SJSA1 (cell line): ENCODE measurements at places on chromosomes 5 and 9.
A peak's percentile ranks its signal among the peaks of the same experiment; 100 is the strongest.

- DNase-seq: no peak
These were observed 238.6 kb downstream of the ELAVL2 start for GRCh38 chr9:23587433-23587832.

- DNase-seq: no peak
These were observed 248.6 kb downstream of the RFX3 start for GRCh38 chr9:3277200-3277599.

GRCh38 chr5:116746668-116747067 is 172.0 kb upstream of the SEMA6A start:
- peak; percentile 16 for DNase-seq

DNA sequence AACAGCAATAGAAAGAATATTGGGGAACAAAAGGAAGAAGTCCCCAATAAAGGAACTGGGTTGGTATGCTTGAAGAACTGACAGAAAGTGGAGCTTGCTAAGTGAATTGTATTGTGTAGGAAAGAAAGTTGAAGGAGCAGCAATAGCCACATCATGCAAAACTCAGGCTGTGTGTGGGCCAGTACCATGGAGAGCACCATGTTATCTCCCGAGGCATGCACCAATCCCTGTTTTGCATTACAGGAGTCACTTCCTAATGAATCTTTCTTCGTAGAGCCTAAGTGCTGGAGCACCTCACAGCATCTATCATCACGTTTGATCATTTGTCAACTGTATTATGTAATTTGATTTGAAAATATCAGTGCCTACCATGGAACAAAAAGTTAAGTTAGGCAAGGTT is 137.7 kb upstream of the NMUR2 start:
- DNase-seq: no peak

GRCh38 chr5:172091956-172092732 is 85.7 kb upstream of the FBXW11 start:
- no peak for DNase-seq

DNA sequence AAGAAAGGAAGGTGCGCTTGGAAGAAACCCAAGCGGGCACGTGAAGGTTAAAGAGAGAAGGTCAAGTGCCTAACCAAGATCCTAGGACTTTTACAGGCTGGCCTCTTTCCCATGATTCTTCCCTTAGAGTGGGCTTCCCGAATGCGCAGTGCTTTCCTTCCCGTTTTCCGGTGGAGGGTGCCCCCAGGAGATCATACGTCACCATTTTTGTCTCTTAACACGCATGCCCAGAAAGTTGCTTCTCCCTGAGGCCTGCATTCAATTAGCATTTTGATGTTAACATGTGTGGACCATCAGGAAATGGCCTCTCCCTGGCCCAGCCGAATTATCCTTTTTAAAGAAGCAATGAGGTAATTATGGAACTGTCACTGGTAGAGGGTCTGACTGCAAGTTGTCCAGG is 1.9 kb upstream of the RUSC2 start:
- DNase-seq: no peak

DNA sequence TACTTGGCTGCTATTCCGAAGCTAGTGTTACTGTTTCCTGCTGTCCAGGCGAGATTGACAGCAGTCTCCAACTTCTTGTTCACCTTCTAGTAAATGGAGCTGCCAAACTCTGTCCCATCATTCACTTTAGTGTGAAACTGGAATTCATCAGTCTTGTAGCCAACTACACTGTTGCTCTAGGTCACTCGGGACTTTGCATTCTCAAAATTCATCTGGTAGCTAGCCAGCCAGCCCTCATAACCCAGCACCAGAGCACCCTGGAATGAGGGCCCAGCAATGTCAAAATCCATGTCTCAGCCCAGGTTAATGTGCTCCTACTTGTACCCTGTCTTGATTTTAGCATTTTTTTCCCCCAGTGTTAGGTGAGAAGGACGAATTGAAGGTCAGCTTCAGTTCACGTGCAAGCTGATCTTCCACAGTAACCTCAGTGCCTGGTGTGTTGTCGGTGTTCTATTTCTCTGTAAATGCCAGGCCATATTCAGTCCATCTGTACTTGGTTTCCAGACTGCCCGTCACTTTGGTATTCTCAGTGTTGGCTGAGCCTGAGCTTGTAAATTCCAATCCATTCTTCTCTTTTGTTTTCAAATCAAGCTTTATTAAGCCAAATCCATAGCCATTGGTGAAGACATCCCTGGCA is 28.9 kb downstream of the ZNF169 start:
- DNase-seq: no peak

- no peak for DNase-seq
These were observed 68.2 kb downstream of the ADCY2 start for GRCh38 chr5:7464182-7464581.

GRCh38 chr5:59757442-59757841 is 136.1 kb downstream of the PDE4D start:
- DNase-seq: no peak

GRCh38 chr5:14560091-14560595 is 21.4 kb upstream of the OTULINL start:
- no peak for DNase-seq

- peak; percentile 29 for DNase-seq
These were observed 147.4 kb upstream of the KLF9 start for GRCh38 chr9:70561786-70562395.

DNA sequence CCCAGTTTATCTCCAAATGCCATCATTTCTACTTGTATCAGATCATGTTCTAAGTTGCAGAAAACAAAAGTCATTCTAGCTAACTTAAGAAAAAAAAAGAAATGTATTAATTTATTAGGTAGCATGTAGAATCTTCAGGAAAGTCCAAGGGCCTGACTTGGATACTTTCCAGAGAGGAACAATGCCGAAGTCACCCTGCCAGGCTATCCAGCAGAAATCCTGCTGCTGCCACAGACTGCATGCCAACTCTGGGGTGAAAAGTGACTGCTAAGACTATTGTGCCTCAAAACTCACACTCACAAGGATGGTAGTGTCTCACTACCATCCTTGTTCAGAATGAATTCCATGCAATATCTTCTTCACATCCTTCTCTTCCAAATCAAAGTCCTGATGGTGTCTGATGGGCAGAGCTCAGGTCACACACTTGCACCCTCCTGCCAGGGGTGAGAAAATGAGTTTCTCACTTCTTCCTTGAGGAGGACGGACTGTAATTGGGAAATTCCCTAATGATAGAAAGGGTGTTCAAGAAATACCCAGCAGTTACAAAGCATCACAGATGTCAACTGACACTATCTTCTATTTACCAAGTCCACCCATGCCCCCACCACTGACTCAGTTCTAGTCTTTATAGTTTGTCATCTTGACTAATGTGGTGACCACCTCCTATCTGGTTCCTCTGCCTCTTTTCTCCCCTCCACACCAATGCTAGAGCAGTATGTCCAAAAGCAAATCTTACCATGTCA is 279.4 kb downstream of the CWC27 start:
- no peak for DNase-seq

- no peak for DNase-seq
These were observed 519.3 kb downstream of the ELAVL2 start for GRCh38 chr9:23306731-23307130.

GRCh38 chr9:83032065-83032625 is 30.8 kb downstream of the RASEF start:
- DNase-seq: no peak

DNA sequence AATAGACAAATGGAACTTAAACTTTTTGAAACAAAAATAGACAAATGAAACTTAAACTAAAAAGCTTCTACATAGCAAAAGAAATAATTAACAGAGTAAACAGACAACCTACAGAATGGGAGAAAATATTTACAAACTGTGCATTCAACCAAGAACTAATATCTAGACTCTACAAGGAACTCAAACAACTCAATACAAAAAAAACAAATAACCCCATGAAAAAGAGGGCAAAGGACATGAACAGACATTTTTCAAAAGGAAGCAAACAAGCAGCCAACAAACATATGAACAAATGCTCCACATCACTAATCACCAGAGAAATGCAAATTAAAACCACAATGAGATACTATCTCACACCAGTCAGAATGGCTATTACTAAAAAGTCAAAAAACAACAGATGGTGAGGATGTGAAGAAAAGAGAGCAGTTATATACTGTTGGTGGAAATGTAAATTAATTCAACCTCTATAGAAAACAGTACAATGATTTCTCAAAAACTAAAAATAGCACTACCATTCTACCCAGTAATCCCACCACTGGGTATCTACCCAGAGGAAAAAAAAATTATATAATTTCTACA is 170.8 kb upstream of the RGMB start:
- DNase-seq: peak; percentile 51
